ENCODE measurements at places on chromosomes 7 and 10. TPM values are rescaled to one million over a fixed set of nuclear protein-coding genes. Genes with fewer than 3 reads are reported as not detected.

RSU1 gene
- 40.6 TPM for total RNA-seq

DNA sequence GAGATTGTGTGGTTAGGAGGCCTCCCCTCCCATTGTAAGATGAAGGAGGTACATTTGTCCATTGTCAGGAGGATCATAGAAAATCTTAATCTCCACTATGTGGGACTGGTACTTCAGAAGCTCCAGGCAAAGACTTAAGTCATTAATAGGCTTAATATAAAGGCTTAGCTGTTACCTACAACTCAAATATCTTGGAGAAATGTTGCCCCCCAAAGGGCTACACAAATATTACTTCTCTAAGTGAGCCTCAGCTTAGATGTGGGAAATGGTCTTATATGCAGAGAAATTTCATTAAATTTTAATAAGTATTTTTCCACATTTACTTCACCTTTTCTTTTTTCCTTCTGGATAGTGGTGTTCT is 27.2 kb downstream of the TAS2R41 start:
- no peaks in the 10 kb centered on the region for H3K36me3 ChIP-seq
- H3K4me1 ChIP-seq: no peaks in the 10 kb centered on the region
- H3K27ac ChIP-seq: no peak overlapping the region
- no peak overlapping the region for H3K4me3 ChIP-seq
- DNase-seq: no peak
- H3K27me3 ChIP-seq: no peaks in the 10 kb centered on the region

ADRB1 gene
- total RNA-seq: 0.48 TPM

GRCh38 chr10:111086574-111086973 is 9.7 kb downstream of the ADRA2A start:
- no peaks in the 10 kb centered on the region for H3K4me1 ChIP-seq
- H3K27me3 ChIP-seq: no peaks in the 10 kb centered on the region

GRCh38 chr10:124975977-124976514 is 34.1 kb downstream of the ZRANB1 start:
- H3K27ac ChIP-seq: no peak overlapping the region
- H3K4me1 ChIP-seq: no peaks in the 10 kb centered on the region
- H3K27me3 ChIP-seq: no peaks in the 10 kb centered on the region
- H3K4me3 ChIP-seq: no peak overlapping the region
- no peak for DNase-seq

DNA sequence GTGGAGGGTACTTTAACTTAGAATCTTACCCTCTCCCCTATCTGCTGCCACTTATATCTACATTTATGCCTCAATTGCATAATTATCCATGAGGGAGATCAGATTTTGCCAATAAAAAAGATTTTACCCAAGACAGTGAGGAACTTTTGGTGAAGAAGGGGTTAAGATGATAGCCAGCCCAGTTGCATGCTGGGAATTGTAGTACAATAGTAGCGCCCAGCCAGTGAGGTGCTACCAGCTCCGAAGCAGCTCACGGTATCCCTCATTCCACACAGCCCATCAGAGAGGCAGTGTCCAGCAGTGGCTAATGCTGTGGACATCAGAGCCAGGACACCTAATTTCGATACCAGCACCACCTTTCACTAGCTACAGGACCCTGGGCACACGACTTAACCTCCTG is 5.9 kb upstream of the LGI1 start:
- no peaks in the 10 kb centered on the region for H3K36me3 ChIP-seq
- peak; percentile 8 for DNase-seq
- peaks cover 48% of the 10 kb centered on the region for H3K4me1 ChIP-seq
- peak overlapping the region; percentile 42 for H3K27ac ChIP-seq

GRCh38 chr10:59708816-59709394 is 745 bp downstream of the SLC16A9 start:
- H3K4me1 ChIP-seq: no peaks in the 10 kb centered on the region
- peak overlapping the region; percentile 49 for H3K4me3 ChIP-seq
- no peaks in the 10 kb centered on the region for H3K36me3 ChIP-seq
- DNase-seq: no peak
- no peak overlapping the region for H3K27ac ChIP-seq

Data from PC-9 (cell line).